Posterior cingulate gyrus (tissue), 11 donors: ENCODE measurements at places on chromosomes 1 and 21.

- DNase-seq: no peak
Measured at GRCh38 chr1:116578581-116578980, 7.8 kb upstream of the CD58 start.

- DNase-seq: no peak
Measured at GRCh38 chr1:71792264-71792663, 490.1 kb downstream of the NEGR1 start.

- DNase-seq: no peak
Measured at GRCh38 chr1:165284454-165284853, 72.1 kb downstream of the LMX1A start.

- no peak for DNase-seq
Measured at GRCh38 chr1:89444791-89445190, 79.8 kb upstream of the LRRC8B start.

DNA sequence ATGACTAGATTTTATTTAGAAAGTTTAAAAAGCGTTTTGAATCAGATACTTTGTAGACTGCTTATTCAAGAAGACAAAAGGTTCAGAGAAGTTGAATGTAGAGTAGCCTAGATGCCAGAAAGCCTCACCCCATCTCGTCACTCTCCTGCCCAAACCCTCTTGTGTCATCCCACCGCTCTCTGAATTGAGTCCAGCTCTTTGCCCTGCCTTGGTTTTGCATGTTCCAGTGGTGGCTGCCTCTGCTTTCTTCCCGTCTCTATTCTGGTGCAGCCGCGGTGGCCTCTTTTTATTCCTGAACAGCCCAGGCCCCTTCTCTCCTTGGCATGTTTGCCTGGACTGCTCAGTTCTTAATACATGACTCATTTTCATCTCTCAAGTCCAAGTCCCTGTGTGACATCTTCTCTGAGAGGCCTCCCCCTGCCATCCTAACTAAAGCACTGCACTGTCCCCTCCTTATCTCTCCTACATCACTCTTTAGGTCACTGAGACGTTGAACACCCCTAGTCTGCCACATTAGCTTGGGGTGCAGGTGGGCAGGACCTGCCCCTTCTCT lies 22.9 kb downstream of the PRDM2 start:
- no peak for DNase-seq

DNA sequence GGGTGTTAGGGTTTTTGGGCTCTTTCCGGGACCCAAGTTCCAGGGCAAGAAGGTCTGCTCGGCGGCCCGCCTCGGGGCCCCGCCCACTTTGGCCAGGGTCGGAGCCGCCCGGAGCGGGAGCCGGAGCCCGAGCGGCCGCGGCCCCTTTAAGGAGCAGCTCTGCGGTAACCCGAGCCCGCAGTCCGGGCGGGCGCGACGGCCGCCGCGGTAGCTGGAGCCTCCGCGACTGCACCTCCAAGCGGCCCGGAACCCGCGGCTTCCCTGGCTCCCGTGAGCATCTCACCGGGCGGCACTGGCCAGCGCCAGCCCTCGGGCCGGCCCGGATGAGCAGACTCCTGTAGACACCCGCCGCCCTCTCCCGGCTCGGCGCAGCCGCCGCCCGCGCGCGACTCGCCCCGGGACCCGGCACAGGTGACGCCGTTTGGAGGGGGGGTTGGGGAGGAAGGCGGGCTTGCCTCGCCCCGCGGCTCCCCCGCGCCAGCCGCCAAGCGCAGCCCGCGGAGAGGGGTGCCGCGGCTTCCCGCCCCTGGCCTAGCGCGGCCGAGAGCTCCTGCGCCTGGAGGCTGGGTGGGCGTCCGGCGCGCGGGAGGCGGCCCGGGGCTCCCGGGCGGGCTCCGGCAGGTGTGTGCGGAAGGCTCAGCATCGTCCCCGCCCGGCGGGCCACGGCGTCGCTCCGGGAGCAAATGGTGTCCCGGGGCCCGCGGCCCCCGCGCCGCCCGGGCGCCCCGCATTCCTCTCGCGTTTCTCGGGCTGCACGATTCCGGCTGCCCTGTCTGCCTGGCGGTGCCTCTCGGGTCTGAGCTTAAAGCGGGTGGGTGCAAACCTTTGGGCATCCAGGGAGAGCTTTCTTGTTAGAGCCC lies at the start of gene TLCD4:
TSS of gene TLCD4 (plus strand) at position 149 of the 860 bp plus-strand sequence. CDS start 26,547 bp downstream, outside the sequence.
- peak; percentile 86 for DNase-seq

- DNase-seq: no peak
Measured at GRCh38 chr1:226884116-226884625, 13.8 kb downstream of the PSEN2 start.

DNA sequence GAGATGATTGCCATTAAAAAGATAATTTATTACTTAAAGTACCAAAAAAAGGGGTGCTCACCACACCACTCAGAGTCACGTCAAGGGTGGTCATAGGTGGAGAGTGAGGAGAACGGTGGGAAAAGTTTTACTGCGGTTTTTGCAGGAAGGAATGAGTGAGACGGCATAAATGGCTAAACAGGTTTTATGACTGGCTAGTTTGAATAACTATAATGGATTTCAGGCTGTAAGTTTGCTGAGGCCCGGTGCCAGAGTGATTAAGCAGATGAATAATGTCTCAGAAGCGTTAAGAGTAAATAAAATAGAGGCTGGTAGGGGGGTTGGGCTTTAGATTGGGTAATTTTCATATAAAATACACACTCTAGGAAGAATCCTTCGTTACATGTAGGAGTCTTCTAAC lies 1337.8 kb downstream of the AMY1C start:
- DNase-seq: no peak

- no peak for DNase-seq
Measured at GRCh38 chr1:1946540-1946939, 27.5 kb upstream of the TMEM52 start.

- DNase-seq: no peak
Measured at GRCh38 chr1:38296047-38296446, 249.5 kb upstream of the POU3F1 start.

- no peak for DNase-seq
Measured at GRCh38 chr1:23824711-23825075, 536 bp downstream of the HMGCL start.

DNA sequence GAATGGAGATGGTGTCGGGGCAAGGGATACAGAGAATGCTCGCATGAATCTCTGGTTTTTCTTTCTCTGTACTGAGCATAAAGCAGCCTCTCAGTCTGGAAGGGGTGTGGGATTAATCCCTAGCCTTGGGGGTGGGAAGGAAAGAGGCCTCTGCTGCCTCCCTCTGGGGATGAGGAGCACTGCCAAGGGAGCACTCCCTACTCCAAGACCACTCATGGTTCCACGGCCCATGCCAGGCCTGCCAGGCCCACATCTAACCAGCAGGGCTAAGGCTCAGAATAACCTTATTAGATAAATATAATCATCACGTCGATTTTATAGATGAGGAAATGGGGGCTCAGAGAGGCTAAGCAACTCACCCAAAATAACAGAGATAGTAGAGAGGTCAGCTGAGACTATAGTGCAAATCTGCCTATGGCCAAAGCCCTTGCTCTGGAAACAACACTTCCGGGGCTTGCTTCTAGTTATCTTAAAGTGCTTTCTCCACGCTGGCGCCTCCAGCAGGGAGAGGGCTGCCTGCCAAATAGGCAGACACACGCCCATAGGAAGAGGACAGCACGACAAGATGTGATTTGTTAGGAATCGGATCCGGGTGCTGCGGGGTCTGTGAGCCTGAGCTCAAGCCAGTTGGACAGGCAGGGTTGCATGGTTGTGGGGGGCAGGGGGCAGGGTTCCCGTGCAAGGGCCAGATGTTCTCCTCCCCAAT lies 522 bp downstream of the TEX35 start:
- DNase-seq: peak; percentile 86

DNA sequence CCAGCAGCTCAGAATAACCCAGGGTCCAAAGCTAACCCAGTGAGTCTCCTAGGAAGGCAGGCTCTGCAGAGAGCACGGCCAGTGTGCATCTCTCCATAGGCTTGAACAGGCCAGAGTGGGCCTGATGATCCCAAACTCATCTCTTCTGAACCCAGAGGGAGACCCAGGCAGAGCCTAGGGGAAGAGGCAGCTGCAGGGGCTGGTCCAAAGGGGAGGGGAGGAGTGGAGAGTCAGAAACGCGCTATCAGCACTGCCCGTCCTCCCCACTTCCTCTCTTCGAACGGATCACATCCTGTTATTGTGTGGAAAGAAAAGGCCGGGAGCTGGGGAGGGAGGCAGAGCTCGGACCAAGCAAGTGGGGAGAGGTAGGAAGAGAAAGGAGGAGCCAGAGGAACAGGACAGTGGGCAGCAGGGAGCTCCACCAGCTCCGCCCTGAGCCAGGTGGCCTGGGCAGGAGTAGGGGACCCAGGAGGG lies 20.2 kb downstream of the TAL1 start:
- no peak for DNase-seq

DNA sequence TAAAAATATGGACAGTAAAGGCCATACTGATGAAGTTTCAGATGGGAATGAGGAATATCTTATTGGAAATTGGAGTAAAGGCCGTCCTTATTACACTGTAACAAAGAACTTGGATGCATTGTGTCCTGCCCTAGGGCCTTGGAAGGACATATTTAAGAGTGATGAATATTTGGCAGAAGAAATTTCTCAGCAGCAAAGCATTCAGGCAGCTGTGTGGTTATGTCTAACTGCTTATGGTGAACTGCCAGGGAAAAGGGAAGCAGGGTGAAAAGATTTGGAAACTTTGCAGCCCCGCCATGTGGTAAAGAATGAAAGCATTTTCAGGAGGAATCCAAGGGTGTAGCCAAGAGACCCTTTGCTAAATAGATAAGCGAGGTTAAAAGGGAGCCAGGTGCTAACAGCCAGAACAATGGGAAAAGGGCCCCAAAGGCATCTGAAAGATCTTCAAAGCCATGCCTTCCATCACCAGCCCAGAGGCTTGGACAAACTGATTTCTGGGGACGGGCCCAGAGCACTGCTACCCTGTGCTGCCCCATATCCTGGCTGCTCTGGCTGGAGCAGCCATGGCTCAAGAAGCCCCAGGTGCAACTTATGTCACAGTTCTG lies 200.0 kb downstream of the PTPRU start:
- no peak for DNase-seq

- no peak for DNase-seq
Measured at GRCh38 chr21:41674402-41674801, 92.5 kb downstream of the RIPK4 start.

- no peak for DNase-seq
Measured at GRCh38 chr1:22206551-22207125, 63.7 kb upstream of the WNT4 start.

DNA sequence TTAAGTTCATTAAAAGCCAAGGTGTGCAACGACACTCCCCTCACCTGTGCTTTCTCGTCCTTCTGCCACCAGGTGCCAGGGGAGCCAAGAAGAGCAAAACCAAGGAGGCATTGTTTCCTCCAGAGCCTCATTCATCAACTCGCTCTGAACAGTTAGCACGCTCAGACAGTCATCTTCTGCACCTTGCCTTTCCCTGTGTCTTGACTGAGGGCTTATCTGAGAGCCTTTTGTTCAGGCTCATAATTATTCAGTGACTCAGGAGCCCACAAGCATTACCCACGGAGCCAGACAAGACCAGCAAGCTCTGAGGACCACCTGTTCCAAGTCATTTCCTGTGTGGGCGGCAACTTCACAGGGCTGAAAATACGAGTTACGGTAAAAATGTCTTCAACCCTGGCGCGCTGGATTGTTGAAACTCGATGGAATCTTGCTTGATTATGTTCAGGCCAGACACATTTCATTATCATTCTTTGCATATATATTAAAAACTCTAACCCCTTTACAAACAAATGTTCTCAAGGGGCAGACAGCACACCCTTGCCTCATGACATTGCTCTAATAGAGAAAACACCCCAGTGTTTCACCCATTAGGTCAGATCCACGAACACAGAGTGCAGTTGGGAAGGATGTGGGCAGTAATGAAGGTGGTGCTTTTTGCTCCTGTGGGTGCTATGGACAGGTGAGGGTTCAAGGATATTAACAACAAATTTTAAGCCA lies 89.7 kb upstream of the RUNX1 start:
- DNase-seq: no peak

- no peak for DNase-seq
Measured at GRCh38 chr21:46509741-46510502, 51.2 kb downstream of the DIP2A start.

- DNase-seq: no peak
Measured at GRCh38 chr1:116666187-116667077, 1.1 kb downstream of the IGSF3 start.

- no peak for DNase-seq
Measured at GRCh38 chr1:183633676-183634343, 1.8 kb downstream of the ARPC5 start.

DNA sequence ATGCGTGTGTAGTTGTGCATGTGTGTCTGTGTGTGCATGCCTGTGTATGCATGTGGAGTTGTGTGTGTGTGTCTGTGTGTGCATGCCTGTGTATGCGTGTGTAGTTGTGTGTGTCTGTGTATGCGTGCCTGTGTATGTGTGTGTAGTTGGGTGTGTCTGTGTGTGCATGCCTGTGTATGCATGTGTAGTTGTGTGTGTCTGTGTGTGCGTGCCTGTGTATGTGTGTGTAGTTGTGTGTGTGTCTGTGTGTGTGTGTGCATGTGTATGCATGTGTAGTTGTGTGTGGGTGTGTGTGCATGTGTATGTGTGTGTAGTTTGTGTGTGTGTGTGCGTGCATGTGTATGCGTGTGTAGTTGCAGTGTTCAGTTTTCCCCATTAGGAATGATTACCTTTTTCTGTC lies 162.0 kb downstream of the URB2 start:
- DNase-seq: no peak

- DNase-seq: no peak
Measured at GRCh38 chr1:230327892-230328284, 98.2 kb downstream of the PGBD5 start.

DNA sequence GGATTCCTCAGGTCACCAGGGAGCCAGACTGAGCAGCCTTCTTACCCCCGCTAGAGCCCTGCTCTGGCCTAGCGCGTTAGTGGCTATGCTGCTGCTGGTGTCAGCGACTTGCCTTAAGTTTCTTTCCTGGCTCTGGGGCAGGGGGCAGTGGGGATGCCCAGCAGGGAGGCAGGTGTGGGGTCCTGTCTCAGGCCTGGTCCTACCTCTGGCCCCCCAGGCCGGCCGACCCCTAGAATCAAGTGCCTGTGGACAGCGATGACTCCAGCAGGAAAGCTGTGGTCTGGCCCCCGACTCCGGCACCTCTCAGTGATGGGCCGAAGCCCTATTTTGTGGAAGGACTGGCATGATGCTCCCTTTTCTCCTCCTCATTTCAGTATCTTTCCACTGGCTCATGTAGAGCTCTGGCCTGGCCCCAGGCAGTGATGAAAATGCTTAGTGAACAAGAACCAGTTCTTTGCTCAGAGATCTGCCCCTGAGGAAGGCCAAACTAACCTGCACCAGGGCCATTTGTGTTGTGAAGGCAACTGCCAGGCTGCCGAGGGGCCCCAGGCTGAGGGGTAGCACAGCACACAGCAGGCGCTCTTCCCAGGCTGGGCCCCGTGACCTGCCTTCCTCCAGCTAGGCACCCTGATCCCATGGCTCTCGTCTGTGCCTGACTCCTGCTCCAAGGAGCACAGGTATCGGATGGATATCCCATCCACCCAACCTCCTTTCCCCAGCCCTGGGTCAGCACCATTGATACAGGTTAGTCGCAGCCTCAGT lies 23.7 kb downstream of the MRPL37 start:
- no peak for DNase-seq

GRCh38 chr1:187003353-187003752 lies 174.6 kb downstream of the PLA2G4A start:
- no peak for DNase-seq
